ENCODE measurements at places on chromosomes 5 and 9.

GRCh38 chr9:117616431-117616831 lies 87.8 kb upstream of the TLR4 start:
- peak; percentile 33 for DNase-seq

DNA sequence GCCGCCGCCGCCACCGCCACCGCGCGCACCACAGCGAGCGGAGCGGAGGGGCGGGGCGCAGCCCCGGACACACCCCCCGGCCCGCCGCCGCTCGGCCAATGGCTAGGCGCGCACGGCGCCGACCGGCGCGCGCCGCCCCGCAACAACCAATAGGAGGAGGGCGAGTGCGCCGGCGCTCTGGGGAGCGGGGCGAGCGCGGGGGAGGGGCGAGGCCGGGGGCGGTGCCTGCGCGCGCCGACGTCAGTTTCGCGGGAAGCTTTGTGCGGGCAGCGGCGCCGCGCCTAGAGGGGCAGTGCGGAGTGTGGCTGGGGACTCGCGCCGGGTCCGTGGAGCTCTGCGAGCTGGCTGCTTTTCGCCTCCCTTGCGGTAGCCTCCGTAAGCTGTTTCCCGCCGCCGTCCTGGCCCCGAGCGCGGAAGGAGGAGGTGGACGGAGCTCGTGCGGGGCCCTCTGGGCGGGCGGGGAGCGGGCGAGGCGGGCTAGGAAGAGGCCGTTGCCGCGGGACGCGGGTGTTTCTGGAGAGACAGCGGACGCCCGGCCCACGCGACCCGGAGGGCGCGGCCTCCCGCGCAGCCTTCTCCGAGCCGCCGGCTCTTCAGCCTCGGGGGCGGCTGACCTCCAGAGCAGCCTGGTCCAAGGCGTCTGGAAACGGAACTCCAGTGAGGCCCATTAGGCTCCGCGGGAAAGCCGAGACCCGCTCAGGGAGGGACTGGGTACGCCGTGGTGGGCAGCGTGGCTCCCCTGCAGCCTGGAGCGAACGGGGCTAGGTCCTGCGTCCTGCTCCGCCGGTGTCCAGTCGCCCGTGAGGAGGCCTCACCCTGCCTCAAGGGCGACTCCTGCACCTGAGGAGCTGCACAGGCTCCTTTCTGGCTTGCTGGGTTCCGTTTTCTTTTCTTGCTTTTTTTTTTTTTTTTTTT lies at the start of gene ZMYND19:
Gene ZMYND19 (minus strand): TSS at position 44 of the 915 bp plus-strand sequence. CDS start 249 bp downstream, outside the sequence.
- peak; percentile 19 for DNase-seq

GRCh38 chr5:10519729-10520128 lies 44.1 kb upstream of the ANKRD33B start:
- no peak for DNase-seq

- DNase-seq, result no peak
Measured at GRCh38 chr5:116377276-116378006, 197.2 kb downstream of the SEMA6A start.

GRCh38 chr9:93450945-93451815 lies at the start of gene FAM120A:
Gene FAM120A (plus strand): TSS chr9:93451685. CDS start chr9:93451916, 231 bp downstream.
- DNase-seq, result peak; percentile 26

- DNase-seq, result no peak
Measured at GRCh38 chr9:18520416-18521047, 46.6 kb downstream of the ADAMTSL1 start.

- no peak for DNase-seq
Measured at GRCh38 chr5:8185852-8186251, 316.9 kb downstream of the MTRR start.

- no peak for DNase-seq
Measured at GRCh38 chr5:68680366-68680765, 413.4 kb upstream of the SLC30A5 start.

GRCh38 chr5:172106511-172107356 lies 81.3 kb downstream of the STK10 start:
- peak; percentile 39 for DNase-seq

- no peak for DNase-seq
Measured at GRCh38 chr5:115565233-115565632, 20.7 kb upstream of the FEM1C start.

- DNase-seq, result no peak
Measured at GRCh38 chr9:93653760-93654159, 77.4 kb downstream of the PHF2 start.

- no peak for DNase-seq
Measured at GRCh38 chr9:74284581-74285450, 212.3 kb upstream of the RORB start.

- DNase-seq, result no peak
Measured at GRCh38 chr5:124210111-124210910, 536.1 kb downstream of the ZNF608 start.

DNA sequence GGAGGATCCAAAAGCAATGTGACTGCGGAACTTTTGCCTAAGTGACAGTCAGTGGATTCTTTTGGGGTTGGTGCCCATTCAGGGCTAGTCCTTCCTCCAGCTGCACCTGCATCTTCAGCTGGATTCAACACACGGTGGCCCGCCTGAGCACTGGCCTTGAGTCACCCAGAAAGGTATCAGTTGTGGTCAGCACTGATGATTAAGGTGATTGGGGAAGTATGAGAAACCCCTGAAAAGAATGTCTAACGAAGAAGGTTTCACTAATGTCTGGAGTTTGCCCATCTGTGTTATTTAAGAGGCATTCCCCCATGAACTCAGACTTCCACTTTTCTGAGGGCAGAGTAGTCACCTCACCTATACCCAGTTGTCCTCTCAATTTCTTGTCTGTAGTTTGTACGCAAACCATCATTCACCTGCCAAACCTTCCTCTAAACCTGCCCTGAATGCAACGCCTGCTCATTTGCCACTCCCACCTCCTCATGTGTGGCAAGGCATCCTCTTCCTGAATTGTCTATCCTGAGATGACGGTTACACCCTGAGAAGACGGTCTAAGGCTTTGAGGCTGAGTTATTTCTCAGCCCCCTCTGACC lies 27.2 kb downstream of the CSF2 start:
- DNase-seq, result no peak

GRCh38 chr5:160382346-160382745 lies 11.9 kb upstream of the C1QTNF2 start:
- peak; percentile 34 for DNase-seq

DNA sequence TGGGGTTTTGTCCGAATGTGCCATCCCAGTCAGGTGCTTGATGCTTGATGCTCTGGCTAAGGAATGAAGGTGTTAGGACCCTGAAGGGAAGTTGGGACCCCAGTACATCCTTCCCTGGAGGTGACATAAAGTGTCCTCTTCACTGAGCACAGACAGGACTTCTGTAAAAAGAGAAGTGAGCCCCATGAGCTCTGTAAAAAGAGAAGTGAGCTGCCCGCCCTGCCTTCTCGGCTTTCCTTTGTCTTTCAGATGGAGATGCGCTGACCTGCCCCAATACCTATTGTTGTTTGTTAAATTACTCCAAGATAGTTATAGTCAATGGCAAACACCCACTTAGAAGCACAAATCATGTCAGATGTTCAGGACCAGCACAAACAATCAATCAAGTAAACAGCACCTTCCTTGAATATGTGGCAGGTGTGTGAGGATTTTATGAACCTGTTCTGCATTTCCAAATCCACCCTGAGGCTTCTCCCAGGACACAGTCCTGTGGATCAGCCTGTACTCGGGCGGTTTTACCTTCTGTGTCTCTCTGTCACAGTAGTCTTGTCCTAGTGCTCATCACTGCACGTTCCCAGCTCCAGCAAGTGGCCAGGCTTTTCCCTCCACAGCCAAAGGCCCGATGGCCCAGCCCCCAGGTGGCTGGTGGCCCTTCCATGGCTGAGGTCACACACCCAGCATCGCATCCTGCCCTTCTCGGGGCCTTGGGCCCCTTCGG lies 191.4 kb downstream of the MTRR start:
- DNase-seq, result no peak

DNA sequence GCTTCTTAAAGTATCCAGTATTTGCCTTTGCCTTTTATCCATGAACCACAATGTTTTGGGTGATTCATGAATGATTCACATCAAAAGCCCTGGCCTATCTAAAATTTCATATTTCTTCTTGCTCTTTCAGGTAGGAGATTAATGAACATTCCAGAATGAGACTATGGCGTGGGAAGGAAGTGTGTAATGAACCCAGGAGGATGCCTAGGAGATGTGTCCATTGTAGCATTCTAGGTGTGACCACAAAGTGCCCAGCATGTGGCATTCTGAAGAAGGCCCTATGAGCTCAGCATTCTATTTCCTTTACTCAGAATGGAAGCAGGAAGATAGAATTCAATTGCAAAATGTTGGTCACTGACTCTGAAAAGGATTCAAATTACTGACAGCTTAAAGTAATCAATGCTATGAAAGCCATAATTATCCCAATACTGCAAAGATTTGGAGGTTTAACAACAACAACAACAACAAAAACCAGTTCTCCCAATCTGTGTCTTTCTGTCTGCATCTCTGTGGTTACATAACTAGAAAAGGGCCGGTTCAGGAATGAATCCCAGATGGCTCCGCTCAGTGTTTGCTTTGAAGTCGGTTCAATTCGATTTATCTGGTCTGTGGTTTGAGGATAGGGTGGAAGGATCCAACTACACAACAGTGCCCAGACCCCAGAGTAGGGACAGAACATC lies 126.7 kb downstream of the FOXD1 start:
- DNase-seq, result no peak

GRCh38 chr5:175788155-175788787 lies 83.1 kb upstream of the CPLX2 start:
- DNase-seq, result no peak

DNA sequence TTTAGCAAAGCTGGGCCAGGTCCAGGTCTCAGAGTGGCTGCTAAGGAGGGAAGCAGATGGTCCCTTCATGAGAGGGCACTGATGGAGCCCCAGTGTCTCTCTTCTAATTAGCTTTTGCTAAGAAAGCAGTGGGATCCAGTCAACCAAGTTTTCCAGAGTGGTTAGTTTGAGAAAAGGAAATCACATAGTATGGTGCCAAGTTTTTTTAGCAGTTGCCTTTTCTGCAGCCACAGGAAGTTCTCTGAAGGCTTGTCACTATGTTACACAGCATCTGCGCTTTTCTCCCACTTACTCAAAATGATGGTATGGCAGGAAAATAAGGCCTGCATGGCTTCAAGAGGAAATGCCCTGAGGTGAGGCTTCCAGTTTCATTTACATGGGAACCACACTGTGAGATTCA lies 331.5 kb upstream of the ZNF462 start:
- DNase-seq, result no peak

DNA sequence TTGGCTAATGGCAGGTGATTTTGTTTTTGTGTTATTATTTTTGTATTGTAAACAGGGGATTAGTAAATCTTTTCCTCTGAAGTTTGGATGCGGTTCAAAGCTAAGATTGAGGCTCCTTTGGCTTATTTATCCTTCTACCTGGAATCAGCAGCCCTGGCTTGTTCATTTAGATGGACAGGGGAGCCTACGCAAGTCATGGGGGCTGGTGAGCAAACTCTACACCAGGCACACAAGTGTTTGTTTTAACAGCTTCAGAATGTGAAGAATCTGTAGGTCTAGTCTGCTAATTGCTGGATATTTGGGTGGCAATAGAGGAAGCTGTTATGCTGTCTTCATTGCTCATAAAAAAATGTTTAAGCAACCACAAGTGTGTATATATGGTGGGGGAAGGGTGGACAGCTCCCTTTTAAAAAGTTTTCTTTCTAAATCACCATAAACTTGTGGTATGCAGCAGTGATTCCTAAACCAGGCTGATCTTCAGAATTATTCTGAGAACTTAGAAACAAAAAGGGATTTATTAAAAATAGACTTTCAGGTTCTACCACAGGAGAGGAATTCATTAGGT lies 20.7 kb downstream of the ZNF462 start:
- DNase-seq, result no peak

- DNase-seq, result no peak
Measured at GRCh38 chr5:150227036-150227435, 37.2 kb downstream of the SLC6A7 start.

DNA sequence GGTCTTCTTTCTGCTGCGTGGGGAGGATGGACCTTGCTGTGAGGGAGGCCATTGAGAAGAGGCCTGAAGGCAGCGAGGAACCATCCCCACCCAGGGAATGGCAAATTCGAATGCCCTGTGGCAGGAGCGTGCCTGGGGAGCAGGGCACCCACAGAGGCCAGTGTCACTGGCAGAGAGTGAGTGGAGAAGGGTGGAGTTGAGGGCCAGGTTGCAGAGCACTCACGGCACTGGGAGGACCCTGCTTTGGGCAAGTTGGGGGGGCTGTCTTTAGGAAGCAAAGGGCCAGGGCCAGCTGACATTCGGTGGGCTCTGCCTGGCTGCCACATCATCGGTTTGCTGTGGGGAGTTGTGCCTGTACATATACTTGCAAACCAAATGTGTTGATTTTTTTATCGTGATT lies 47.2 kb downstream of the SYK start:
- DNase-seq, result no peak

DNA sequence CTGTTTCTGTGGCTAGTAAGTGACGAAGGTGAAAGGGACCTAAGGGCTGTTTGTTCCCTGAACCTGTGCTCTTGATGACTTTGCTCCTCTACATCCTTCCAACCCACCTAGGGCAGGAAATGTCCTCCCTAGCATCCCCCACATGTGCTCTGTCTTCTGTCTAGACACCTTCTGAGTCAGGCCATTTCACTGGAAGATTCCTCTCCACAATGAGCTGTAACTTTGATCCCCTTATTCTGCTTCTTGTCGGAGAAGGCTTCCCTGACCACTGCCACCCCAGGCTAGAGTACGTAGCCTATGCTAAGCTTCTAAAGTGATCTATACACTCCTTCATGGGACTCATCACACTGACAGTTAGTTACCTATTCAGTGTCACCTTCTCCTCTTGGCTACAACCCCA lies 21.7 kb downstream of the SPAAR start:
- DNase-seq, result no peak

- DNase-seq, result no peak
Measured at GRCh38 chr5:168042284-168043068, 249.0 kb upstream of the WWC1 start.

DNA sequence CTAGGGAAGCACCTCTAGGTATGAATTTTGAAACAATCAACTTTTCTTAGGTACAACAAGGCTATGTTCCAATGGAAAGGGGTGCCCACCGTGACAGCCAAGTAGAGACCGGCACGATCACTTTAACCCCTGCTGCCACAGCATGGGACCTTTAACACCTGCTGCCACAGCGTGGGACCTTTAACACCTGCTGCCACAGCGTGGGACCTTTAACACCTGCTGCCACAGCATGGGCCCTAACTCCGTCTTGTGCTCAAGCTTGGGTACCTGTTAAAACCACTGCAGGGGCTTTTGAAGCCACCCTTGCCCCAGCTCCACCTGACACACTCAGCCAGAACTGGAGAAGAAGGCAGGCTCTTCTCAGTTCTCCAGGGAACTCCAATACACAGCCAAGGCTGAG lies 18.2 kb upstream of the MXD3 start:
- DNase-seq, result no peak

GRCh38 chr5:89065919-89066318 lies 182.9 kb upstream of the MEF2C start:
- DNase-seq, result no peak

- no peak for DNase-seq
Measured at GRCh38 chr9:124008694-124009530, 2.7 kb upstream of the LHX2 start.

- DNase-seq, result peak; percentile 13
Measured at GRCh38 chr5:141850244-141850768, 27.9 kb downstream of the PCDH1 start.

Measured in NCI-H1694 (cell line).